T-helper 2 cell (primary cell): ENCODE measurements at places on chromosomes 3 and 15.

- DNase-seq, result no peak
Observed at GRCh38 chr3:61081554-61081953, 169.7 kb downstream of the FHIT start.

GRCh38 chr3:157156837-157157635 is 2.9 kb downstream of the CCNL1 start:
- DNase-seq, result no peak

GRCh38 chr3:18098960-18099587 is 326.1 kb downstream of the SATB1 start:
- no peak for DNase-seq

- no peak for DNase-seq
Observed at GRCh38 chr15:33107950-33108349, 86.6 kb downstream of the FMN1 start.

- no peak for DNase-seq
Observed at GRCh38 chr15:101183226-101183930, 68.5 kb downstream of the CHSY1 start.

- DNase-seq, result no peak
Observed at GRCh38 chr3:79497447-79498111, 270.2 kb downstream of the ROBO1 start.

GRCh38 chr3:141181819-141182218 is 49.8 kb upstream of the PXYLP1 start:
- no peak for DNase-seq

GRCh38 chr3:133996996-133997395 is 32.7 kb downstream of the SLCO2A1 start:
- no peak for DNase-seq

- no peak for DNase-seq
Observed at GRCh38 chr3:120823156-120823555, 80.6 kb downstream of the GTF2E1 start.

GRCh38 chr3:160472344-160472743 is 22.8 kb upstream of the TRIM59 start:
- DNase-seq, result no peak

DNA sequence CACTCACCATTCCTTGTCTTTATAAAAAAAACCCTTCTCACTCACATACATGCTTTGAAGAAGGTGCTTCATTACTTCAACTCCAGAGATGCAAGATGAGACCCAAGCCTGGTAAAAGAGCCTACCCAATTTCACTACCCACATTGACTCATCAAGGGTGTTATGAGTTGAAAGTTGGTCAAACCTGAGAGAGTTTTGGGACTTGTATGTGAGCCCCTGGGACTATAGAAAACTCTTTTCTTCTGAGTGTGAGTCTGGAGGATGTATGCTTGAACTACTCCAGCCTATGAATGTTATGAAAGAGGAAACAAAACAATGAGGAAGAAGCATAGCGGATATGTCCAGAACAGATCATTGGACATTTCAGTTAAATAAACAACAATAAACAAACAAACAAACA is 106.5 kb upstream of the SATB1 start:
- DNase-seq, result peak; percentile 46

DNA sequence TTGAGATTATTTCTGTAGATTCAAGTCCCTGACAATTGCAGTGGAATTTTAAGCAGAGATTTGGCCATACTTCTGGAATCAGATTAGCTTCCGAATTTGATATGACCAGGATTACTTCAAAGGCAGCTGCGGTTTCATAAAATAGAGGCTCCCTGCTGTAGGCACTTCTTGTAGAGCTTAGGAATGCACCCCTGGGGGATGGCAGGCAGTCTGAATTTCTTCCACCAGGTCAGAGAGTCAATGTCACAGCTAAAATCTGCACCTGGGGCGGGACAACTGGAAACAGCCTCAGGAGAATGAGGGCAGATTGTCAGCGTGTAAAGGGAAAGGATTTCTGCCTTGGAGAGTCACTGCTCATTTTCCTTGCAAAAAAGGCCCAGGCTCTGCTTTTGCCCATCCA is 182.6 kb downstream of the ARRDC4 start:
- no peak for DNase-seq

DNA sequence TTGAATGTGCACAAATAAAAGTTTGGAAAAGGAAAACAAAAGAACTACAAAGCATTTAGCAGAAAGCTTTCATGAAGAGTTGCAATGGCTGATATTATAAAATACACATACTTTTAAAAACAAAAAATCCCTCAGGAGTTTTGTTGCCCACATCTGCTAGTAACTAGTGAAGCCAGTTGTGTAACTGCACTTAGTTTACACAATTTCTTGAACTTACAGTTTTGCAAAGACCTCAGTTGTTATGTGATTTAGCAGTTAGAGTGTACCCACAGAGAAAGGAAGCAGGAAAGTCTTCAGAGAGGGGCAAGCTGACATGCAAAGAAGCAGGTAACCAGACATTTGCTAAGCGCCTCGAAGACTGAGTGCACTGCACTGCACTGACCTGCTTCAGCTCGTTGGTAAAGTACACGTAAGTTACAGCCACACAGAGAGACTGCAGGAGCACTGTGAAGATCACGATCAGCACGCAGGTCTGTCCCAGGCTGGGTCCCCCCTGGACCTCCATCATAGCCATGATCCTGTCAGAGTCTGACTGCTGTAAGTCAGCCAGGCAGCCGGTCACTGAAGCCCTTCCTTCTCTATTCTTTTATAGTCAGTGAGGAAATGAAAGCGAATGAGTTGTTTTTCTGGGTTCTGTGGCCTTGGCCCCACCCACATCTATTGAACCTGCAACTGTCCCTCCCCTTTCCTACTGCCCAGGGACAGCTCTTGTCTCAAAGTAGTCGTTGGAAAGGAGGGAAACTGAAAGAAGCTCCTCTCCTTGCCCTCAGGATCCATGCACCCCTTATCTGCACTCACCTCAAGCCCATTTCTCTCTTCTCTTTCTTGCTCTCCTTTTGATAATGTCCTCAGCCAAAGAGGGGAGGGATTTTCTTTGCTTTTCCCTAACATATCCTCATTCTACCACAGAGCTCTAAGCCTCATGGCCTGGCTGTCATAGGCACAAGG is at the start of gene TNFSF10:
Gene TNFSF10, minus strand, starts transcription at position 560 of the 948 bp plus-strand sequence. Its CDS starts 46 bp downstream, at position 514.
- peak; percentile 34 for DNase-seq

DNA sequence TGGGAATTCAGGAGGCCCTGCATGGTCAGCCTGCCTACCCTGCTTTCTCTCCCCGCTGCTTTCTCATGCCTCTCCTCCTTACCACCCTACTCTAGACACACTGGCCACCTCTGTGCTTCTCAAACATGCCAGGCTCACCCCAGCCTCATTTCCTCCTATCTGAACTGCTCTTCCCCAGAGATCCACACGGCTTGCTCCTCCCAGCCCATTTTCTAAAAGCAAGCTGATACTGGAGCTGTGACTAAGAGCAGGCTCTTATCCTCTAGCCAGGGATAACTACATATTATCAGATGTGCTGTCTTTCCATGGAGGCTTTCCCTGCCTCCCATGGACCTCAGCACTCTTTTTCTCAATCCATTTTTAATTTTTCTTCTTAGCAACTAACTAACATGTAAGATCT is 85.9 kb downstream of the BOC start:
- DNase-seq, result no peak

DNA sequence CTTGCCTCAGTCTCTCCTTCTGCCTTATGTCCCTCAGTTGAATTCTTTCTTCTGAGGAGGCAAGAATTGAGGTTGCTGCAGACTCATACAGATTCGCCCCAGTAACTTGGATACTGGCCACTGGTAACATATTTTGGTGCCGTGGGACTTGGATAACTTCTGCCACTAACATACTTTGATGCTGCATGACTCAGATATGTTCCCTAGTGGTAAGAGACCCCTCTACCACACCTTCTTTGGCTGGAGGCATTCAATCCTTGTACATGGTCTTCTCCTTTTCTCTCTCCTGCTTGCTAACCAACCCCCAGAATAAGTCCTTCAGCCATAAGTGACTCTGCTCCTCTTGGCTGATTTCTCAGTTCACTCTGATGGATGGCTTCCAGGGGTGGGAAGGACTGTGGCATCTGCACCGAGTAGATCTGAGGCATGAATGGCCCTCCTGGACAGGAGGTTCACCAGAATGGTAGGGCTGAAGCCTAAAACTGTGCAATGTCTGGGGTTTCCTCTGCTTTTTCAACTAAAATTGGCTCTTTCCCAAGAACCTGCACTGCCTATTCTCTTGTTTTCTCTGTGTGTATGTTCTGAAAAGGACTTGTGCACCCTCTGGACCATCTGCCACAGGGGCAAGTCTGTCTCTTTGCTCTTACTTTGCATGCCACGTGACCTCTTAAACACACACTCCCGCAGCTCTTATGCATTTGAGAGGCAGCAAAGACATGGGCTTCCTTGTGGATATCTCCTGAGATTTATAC is 55.5 kb upstream of the FSTL1 start:
- DNase-seq, result no peak

- no peak for DNase-seq
Observed at GRCh38 chr15:59918994-59919951, 84.8 kb upstream of the FOXB1 start.

DNA sequence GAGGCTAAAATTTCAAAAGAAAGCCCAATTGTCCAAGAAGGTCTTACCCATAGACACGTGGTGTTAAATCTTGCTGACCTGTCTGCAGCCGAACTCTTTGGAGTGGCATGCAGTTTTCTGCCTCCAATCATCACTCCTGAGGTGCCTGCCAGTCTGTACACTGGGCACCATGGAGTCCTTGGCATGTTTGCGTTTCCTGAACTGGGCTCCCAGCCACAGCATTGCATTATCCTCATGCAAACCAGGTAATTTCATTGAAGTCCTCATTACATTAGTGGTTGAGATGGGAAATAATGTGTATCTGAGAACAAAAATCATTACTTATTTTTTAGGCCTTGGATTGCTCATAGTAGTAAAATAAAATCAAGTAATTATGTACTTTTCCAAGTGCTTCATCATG is 152.3 kb downstream of the AKAP13 start:
- DNase-seq, result no peak

DNA sequence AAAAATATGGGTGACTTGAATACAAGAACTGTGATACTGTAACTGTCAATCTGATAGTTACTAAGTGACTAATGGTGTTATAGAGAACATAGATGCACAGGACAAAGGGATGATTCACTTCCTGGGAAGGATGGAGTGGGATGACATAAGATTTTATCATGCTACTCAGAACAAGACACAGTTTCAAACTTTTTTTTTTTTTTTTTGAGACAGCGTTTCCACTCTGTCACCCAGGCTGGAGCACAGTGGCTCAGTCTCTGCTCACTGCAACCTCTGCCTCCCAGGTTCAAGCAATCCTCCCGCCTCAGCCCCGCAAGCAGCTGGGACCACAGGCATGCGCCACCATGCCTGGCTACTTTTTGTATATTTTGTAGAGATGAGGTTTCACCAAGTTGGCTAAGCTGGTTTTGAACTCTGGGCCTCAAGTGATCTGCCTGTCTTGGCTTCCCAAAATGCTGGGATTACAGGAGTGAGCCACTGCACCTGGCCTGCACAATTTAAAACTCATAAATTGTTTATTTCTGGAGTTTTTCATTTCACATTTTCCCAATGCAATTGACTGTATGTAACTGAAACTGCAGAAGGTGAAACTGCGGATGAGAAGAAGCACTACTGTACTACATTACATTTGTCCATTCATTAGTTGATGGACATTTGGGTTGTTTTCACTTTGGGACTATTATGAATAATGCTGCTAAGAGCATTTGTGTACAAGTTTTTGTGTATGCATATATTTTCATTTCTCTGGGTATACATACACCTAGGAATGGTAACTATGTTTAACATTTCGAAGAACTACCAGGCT is 40.6 kb downstream of the ADIPOQ start:
- DNase-seq, result no peak
